ENCODE measurements at places on chromosomes 11 and 22.

GRCh38 chr22:29258407-29259252 lies 9.2 kb downstream of the RHBDD3 start:
- DNase-seq = no peak

GRCh38 chr11:304061-304506 lies 3.5 kb upstream of the IFITM2 start:
- no peak for DNase-seq

DNA sequence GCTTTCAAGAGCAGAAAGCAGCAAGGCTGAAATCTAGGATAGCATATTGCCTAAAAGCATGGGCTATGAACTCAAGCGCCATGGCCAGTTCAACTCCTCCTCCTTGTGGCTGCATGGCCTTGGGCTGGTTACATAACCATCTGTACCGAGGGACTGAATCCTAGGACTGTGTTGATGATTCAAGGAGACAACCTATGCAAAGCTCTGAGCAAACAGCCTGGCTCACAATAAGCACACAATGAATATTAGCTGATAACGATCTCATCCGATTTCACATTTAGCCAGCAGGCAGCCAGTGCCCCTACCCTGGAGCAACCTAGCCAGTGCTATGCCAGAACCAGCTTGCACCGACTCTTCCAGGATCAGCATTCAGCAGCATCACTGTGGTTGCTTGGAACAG lies 698.4 kb downstream of the TBC1D22A start:
- no peak for DNase-seq

DNA sequence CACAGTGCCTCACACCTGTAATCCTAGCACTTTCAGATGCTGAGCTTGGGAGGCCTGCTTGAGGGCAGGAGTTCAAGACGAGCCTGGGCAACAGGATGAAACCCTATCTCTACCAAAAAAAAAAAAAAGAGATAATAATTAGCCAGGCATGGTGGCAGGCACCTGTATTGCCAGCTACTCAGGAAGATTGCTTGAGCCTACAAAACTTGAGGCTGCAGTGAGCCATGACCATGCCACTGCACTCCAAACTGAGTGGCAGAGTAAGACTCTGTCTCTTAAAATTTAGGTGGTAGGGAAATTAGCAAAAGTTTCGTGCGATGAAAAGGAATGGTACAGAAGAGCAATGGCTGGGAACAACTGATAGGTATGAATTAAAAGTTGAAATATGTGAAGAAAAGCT lies 18.0 kb downstream of the ST13 start:
- no peak for DNase-seq

- DNase-seq = no peak
Observed at GRCh38 chr22:43827926-43828724, 16.0 kb upstream of the EFCAB6 start.

DNA sequence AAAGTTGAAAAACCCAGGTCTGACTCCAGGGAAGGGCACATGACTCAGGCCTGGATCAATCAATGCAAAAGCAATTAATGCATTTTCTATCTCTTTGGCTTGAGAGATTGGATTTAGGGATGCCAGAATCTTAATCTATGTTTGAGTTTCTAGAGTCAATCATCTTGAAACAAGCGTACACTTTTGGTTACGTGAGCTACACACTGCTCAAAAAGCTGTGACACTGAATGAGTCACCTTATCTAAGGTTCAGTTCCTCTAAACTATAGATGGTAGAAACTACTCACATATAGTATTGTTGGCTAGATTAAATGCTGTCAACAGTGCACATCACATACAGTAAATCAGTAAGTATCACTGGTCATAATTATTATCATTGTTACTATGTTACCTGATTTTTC lies 24.2 kb downstream of the MRE11 start:
- no peak for DNase-seq
